T-helper 1 cell (primary cell): ENCODE measurements at places on chromosomes 6 and 20.

DNA sequence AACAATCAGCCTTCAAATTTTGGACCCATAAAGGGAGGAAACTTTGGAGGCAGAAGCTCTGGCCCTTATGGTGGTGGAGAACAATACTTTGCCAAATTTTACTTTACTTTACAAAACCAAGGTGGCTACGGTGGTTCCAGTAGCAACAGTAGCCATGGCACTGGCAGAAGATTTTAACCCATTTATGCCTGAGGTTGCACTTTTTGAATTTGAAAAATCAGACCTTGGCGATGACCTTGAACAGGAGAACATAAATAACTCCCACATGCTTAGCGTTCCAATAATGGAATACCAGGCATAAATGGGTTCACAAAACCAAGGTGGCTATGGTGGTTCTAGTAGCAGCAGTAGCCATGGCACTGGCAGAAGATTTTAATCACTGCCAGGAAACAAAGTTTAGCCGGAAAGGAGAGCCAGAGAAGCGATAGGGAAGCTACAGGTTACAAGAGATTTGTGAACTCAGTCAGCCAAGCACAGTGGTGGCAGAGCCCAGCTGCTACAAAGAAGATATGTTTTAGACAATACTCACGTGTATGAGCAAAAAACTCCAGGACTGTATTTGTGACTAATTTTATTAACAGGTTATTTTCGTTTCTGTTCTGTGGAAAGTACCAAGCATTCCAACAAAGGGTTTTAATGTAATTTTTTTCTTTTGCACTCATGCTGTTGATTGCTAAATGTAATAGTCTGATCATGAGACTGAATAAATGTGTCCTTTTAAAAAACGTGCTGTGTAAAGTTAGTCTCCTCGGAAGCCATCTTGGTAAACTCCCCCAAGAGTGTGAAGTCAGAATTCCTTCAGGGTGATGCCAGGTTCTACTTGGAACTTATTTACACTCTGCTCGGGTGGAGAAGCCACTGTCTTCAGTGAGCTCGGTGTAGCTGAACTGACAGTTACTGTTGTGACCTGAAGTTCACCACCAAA lies 6.7 kb downstream of the SFT2D1 start:
- DNase-seq, result no peak

- no peak for DNase-seq
Measured at GRCh38 chr6:2517401-2517800, 233.3 kb downstream of the MYLK4 start.

- no peak for DNase-seq
Measured at GRCh38 chr6:87741001-87741650, 39.1 kb upstream of the AKIRIN2 start.

DNA sequence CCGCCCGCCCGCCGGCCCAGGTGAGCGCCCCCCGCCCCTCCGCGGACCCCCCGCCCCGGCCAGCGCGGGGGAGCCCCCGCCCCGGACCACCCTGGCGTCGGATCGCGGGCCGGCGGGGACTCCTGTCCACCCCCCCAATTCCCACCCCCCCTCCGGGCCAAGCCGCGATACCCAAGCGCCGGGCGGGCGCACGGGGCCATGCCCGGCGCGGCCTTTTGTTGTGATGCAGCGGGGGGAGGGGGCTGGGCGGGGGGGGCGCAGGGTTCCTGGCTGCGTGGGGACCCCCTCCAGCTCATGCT lies 245 bp downstream of the SRC start:
- DNase-seq, result no peak

- DNase-seq, result no peak
Measured at GRCh38 chr6:106885679-106886078, 88.8 kb downstream of the CD24 start.
